GM18507 (cell line): ENCODE measurements at places on chromosomes 4 and X.

DNA sequence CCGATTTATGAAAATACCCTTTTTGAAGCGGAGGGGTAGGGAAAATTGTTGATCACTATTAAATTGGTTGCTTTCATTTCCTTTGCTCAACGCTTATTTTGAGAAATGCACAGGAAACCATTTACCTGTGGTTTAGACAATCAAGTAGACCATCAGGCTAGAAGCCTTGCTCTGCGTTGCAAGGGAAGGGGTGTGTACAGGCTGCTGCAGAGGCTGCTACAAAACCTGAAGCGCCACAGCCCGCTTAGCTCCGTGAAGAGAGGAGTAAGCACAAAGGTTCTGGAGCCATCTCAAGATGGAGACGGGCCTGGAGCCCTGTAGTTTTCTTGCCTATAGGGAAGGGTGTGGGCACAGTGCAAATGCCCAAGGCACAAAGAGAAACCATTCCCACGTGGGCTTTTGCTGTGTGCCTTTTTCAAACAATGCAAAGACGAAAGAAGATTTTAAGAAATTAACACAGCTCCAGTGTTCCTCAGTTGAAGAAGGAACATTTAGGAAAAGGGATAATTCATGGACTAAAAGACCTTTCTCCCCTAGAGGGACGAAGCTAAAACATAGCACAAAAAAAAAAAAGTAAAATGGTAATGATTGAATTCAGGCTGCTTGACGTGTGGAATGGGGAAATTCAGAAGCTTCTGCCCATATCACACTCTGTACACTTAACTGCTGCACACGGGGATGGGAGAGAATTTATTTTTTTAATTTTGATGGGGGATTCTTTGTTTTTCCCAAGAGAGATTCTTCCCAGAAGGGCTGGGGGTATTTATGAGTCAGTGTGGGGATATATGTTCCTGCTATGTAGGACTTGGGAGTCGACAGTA is 3.5 kb downstream of the TMSB4X start:
- DNase-seq, result no peak

DNA sequence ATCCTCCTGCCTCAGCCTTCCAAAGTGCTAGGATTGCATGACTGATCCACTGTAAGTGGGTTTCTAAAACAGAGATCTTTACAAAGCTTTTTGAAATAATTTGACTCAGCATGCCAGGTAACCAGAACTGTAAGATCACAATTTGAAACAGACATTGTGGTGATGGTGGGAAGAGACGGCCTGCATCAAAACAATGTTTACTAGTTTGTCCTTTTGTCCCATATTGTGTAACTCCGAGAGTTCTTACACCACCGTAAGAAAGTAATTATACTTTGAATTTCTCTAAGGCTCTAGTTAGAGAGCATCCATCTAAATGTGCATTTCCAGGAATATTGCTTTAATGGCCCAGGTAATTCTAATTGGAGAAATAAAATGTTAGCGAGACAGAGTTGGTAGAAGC is 594 bp upstream of the ARHGAP24 start:
- no peak for DNase-seq

DNA sequence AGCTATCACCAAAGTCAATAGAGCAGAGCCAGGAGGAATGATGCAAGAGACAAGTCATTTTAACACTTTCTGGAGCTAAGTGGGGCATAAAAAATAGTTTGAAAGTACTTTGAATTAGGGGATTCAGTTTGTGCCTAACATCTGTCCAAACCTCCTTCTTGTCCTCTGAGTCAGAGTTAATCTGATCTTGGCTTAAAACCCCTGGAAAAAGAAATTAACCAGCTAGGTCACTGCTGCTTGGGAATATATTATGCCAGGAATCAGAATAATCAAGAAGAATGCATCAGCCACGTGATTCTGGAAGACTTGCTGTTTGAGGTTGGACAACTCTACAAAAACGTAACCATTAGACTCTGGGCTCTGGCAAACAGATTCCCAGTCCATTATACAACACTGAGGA is 45.3 kb upstream of the EDA2R start:
- no peak for DNase-seq

GRCh38 chr4:8156617-8157016 is 2.0 kb downstream of the ABLIM2 start:
- DNase-seq, result no peak

DNA sequence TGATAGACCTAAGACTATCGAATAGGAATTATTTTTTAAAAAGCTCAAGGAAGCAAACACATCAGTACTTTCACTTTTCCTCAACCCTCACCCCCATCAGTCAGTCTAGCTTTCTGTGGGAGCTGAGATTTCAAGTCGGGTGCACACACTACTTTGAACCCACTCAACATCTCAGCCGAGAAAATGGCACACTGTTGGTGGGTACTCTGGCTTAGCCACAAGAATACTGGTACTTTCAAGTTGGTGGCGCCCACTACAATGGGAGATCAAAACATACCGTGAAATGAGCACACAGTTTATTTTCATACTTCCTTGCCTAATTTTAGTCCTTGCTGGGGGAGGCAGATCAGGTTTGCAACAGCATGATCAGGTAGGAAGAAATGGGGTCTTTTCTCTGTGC is 10.2 kb downstream of the CD40LG start:
- no peak for DNase-seq

DNA sequence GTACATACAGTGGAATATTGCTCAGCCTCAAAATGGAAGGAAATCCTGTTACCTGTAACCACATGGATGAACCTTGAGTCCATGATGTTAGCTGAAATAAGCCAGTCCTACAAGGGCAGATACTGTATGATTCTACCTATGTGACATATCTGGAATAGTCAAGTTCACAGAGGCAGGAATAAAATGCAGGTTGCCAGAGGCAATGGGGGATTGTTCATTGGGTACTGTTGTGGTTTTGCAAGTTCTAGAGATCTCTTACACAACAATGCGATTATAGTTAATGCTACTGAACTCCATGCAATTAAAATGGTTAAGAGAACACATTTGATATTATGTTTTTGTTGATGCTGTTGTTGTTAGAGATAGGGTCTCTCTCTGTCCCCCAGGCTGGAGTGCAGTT is 74.6 kb downstream of the SHROOM2 start:
- DNase-seq, result no peak

- no peak for DNase-seq
Measured at GRCh38 chrX:15686818-15687685, 22.4 kb upstream of the CLTRN start.

- no peak for DNase-seq
Measured at GRCh38 chrX:38220024-38220414, 652 bp downstream of the SRPX start.

GRCh38 chr4:151887031-151887815 is 126.4 kb upstream of the GATB start:
- no peak for DNase-seq

DNA sequence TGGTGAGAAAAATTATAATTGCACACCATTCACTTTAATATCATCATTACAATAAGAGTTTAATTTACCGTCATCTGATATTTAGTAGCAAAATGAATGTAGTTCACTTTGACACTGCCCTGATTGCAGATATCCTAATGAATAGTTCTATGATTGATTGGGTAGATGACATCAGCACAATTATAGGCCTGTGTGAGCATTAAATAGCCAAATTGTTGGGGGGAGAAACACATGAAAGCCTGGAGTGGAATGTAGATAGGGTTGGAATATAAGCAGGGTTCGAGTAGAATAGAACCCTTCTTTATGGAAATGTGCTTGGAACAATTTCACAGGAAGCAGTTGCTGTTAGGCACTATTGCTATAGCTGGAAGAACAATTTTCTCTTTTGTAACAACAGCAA is 1526.2 kb downstream of the RPA4 start:
- DNase-seq, result no peak

GRCh38 chr4:14928035-14928434 is 74.2 kb upstream of the CPEB2 start:
- DNase-seq, result no peak
